ENCODE measurements at places on chromosomes 6 and 20.

DNA sequence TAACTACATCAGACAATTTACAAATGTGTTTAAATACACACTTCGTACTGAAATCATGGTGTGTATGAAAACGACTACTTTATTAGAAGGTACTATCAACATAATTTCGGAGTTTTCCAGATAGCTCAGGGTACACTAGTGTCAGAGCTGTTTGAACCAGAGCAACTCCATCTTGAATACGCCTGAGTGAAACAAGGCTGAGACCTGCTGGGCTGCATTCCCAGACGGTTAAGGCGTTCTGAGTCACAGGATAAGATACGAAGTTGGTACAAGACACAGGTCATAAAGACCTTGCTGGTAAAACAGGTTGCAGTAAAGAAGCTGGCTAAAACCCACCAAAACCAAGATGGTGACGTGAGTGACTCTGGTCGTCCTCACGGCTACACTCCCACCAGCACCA lies 167.6 kb downstream of the THBS2 start:
- no peak for DNase-seq

DNA sequence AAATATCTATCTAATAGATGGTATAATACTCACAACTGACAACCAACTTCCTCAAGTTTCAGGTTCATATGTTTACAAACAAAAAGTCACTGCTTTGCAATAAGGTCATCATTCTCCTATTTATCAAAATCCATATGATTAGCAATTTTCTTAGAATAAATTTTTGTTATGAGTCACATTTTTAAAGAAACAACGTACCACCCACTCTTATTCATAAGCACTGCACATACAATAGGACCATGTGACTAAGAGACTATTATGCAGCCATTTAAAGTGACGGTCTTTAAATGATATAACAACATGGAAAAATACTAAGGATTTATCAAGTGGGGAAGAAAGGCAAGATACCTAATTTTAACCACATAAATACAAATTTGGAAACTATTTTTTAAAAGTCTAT lies 40.0 kb downstream of the REPS1 start:
- no peak for DNase-seq

DNA sequence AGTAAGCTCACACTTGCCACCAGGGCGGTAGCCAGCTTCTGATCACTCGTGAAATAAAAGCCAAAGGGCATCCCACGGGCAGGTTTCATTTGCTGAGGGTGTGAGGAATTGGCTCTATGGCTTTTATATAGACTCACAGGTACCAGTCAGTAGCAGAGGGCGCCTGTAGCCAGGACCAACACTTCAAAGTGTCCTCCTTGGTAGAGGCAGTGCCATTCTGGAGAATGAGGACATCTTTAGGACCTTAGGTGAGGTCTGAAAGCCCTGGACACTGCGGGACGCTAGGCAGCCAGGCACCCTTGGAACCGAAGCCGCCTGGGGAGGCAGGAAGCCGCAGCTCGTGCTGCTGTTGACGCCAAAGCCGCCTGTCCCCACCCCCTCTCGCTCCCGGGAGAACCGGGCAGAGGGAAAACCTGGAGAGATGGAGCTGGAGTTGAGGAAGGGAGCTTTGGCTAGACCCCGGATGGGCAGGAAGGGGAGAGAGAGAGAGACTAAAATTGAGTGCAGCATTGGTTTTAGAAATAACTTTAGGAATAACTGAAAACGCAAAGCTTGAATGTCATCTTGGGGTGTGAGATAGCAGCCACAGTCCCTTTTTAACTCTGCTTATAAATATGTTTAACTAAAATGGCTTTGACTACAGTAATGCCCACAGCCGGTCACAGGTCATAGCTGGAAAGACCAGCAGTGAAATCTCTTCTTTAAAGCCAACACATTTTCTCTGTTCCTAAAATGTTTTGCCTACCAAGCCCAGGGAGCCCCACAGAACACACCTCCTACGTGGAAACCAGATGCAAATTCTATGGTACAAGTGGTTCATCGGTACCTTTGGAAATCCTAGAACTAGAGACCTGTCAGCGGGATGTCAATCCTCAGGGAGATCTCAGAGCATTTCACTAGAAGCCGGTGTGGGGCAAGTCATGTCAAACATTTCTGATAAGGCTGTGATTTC lies 128.5 kb upstream of the CDYL start:
- DNase-seq = no peak

- no peak for DNase-seq
Observed at GRCh38 chr6:134058622-134059366, 6.4 kb upstream of the SLC2A12 start.

DNA sequence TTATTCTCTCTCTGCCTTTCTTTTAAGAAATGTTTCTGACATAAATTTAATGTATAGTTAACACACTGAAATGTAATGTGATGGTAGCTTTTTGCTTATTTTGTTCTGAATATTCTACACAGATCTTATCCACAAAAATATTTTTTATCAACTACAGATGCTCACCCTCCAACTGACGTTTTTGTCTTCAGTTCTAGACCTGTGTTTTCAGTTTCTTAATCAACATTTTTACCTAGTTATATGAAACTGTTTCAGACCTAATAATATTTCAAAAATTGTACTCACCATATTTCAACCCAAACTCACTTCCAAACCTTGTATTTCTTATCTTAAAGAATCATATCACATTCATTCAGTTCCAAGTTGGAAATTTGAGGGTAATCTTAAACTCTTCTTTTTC lies 452.8 kb downstream of the RFPL4B start:
- DNase-seq = no peak

DNA sequence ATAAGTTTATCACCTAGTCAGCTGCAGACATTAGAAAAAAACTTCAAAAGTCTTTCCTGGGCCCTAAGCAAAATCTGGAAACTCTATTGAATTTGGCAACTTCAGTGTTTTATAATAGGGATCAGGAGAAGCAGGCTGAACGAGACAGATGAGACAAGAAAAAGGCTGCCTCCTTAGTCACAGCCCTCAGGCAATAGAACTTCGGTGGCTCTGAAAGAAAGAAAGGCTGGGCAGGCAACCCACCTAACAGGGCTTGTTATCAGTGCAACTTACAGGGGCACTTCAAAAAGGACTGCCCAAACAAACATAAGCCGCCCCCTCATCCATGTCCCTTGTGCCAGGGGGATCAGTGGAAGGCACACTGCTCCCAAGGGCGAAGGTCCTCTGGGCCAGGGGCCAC lies 657.9 kb upstream of the HS3ST5 start:
- DNase-seq = no peak

GRCh38 chr6:105359419-105360370 lies 43.2 kb downstream of the PREP start:
- DNase-seq = no peak

DNA sequence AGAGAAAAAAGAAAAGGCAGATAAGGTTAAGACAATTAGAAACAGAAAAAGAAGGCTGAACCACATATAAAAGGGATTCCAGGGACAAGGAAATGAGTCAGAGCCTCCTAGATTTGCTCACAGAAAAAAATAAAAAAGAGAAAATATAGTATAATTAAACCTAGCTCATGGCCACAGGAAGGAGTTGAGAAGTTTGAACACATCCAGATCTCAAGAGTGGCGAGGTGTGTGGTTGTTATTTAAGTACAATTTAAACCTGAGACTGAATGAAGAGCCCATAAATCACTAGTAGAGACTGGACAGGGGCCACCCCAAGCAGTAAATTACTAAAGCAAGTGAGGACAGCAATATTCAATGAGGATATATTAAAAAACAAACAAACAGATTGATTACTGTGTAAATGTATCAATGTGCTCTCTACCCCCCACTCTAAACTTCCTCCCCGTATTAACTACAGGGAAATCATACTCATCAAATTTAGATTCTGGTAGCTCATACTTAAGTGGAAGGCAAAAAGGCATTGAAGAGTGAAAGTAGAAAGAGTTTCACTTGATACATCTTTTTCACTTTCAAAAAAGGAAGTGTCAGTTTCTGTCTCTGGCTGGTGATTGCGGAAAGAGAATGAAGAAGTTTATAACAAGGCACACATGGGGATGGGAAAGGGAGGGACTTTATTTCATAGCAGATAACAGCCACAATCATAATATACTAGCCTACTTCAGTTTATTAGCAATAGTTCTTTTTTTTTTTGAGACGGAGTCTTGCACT lies 49.3 kb upstream of the SCAF8 start:
- no peak for DNase-seq

DNA sequence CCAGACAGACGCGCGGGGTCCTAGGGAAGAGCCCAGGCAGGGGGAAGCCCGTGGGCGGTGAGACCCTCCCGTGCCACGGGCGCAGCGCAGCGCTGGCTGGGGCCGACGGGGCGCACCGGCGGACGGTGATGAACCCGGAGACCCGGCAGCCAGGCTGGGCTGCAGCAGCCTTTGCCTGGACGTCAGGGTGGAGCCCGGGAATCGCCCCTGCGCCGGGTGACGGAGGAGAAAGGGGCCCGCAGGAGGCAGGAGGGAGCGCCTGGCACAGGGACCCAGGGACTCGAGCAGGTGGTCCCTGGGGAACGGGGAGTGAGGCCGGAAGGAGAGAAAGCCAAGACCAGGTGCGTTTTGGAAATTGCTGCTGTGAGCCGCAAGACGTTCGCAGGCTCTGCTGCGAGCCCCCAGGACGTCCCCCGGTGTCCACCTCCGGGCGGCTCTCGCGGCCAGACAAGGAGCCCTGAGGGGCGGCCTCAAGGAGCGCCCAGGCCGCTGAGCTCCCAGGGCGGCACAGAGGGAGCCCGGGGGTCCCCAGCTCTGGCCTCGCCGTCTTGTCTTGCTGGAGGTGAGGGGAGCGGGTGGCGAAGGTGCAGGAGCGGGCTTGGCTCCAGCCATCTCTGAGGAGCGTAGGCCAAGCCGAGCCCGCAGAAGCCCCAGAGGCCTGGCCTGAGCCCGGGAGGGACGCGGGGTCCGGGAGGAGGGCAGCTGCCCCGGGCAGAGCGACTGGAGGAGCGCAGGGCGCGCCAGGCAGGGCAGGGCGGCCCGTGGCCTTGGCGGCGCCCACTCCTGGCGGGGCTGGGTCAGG lies 191.2 kb upstream of the PDE10A start:
- DNase-seq = no peak

DNA sequence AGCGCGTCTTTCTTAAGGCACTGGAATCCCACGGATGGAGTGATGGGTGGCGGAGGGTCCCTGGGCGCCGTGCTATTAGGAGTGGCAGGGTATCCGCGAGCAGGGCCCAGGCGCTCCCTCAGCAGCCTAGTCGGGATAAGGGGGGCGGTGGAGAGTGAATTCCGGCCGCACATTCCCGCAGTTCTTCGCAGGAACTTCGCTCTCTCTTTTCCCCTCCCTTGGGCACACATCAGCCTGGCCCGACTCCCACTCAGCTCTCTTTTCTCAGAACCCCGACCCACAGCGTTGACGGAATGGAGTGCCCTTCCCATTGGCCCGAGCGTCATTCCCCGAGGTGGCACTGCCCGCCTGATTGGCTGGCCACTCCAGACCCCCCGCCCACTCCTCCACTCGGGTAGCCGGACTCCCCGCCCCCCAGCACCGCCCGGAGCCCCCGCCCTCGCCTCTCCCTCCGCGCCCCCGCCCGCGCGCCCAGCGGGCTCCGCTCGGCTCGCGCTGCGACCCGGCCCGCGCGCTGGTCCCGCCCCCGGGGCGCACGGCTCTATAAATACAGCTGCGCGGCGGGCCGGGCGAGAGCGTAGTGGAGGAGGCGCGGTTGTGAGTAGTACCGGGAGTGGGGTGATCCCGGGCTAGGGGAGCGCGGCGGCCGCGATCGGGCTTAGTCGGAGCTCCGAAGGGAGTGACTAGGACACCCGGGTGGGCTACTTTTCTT lies at the start of gene ID4:
Gene ID4, plus strand, starts transcription at position 572 of the 712 bp plus-strand sequence. CDS start 385 bp downstream, outside the sequence.
- DNase-seq = no peak

DNA sequence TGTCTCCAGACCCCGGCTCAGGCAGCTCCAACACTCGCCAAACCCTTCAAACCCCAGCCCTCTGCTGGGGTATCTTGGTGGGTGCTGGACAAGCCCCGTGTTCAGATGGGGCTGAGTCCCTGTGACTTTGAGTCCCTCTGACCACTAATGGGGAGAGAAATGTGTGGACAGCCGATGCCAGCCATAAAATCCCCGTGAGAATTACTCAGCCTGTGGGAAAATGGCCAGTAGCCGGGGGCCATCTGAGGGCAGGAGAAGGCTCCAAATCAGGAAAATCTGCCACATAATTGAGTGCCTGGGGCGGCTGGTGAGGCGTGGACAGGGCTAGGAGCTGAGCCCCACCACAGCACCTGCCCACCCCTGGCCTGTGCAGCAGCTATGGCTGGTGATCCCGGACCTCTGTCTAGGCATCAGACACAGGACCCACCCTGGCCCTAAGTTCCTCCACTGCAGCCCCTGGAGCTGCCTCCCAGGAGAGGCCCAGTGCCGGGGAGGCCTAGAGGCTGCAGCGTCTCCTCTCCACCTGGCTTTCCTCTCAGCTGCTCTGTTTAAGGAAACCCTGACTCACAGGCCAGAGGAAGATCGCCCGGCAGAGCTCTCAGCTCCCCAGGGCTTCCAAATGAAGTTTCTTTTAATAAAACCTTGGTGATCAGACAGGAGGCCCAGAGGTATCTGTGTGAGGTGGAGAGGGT lies 53.7 kb upstream of the SLCO4A1 start:
- DNase-seq = no peak

DNA sequence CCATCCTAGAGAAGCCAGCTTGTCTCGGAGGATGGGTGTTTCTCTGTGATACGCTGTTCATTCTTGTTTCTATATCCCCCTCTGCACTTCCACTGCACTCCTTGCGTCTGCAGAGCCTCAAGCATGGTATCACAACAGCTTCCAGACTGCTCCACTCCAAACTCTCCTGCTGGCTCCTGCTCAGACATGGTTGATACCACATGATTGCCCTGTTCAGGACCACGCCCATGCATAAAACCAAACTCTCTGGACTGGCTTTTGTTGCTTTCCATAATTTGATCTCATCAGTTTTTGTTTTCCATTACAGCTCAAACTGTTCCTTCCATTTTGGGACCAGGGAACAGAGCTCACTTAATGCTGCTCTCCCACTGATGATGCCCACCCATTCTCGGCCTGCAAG lies 30.0 kb upstream of the SMIM29 start:
- DNase-seq = no peak

DNA sequence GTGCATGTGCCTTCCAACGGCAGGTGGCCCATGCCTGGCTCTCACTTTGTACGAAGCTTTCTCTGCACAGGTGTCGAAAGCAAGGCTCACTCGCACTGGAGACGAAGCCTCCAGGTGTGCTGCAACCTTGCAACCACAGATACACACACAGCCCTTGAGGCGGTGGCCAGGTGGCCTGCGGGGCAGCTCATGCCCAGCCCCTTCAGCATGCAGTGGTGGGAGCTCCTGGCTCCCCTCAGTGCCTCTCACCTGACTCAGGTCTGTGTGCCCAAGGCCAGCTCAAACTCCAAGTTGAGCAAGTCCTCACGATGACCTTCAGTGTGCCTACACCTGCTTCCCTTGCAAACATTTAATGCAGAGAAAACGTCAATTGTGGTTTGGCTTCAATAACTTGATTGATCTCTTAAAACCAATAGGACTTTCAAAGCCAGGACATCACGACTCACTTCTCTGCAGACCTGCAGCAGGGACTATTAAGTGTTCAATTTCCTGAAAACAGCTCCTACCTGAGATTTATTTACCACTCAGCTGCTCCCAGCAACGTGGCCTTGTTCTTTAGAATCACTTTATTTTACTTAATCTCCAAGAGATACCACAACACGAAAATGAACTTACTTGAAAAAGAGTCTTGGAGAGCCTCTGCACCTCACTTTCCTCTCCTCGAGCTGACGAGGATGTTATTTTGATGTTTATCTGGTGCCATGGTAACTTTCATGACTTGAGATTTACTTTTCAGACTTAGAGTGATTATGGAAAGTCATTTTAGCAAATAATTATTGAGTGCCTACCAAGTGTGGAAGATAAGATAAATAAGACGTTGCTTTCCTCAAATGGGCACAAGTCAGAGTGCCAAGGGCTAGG lies 86.3 kb downstream of the SLC22A23 start:
- DNase-seq = no peak

GRCh38 chr6:33898771-33899170 lies 95.0 kb upstream of the MLN start:
- no peak for DNase-seq

Measured in effector CD4-positive, alpha-beta T cell (primary cell).